Kidney capillary endothelial cell (primary cell): ENCODE measurements at places on chromosomes 1 and 21.

DNA sequence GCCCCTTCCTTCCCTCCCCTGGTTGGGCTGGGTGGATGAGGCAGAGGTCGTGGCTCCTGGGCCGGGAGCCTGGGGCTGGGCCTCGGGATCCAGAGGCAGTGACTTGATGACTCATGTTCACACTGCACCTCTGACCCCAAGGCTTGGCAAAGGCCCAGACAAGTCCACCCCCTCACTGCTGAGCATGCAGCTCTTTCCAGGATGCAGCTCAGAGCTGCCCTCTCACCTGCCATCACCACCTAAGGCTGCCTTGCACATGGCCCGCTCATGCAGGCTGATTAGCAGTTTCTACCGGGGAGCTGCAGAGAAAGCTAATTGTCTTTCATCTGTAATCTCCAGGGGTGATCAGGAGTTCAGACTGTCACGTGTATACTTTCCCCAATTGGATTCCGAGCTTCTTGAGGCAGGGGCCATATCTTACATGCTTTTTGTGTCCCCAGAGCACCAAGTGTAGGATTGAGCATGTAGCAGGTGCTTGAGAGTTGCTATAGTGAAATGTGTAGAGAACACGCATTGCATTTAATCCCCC is 62.1 kb downstream of the LRRN2 start:
- DNase-seq = peak; percentile 52

- no peak for DNase-seq
Measured at GRCh38 chr1:46372431-46372830, 21.7 kb upstream of the FAAH start.

GRCh38 chr1:207315435-207315834 is 6.0 kb upstream of the CD55 start:
- DNase-seq = no peak

- DNase-seq = peak; percentile 25
Measured at GRCh38 chr1:109896681-109897080, 14.0 kb upstream of the CSF1 start.

- no peak for DNase-seq
Measured at GRCh38 chr1:198530953-198531352, 9.5 kb downstream of the ATP6V1G3 start.
